ENCODE measurements at places on chromosomes 1 and 21.

DNA sequence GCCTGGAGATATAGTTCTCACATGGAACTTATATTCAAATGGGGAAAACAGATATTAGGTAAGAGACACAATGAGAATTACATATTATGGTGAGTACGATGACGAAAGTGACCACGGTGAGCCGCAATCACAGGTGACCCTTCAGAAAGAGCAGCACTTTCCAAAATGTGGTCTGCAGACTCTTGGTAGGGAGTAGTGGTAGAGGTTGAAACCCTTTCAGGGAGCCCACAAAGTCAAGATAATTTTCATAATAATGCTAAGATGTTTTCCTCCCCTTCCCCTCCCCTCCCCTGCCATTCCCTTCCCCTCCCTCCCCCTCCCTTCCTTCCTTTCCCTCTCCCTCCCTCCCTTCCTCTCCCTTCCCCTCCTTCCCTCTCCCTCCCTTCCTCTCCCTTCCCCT lies 83.5 kb upstream of the AKT3 start:
- no peak for DNase-seq

DNA sequence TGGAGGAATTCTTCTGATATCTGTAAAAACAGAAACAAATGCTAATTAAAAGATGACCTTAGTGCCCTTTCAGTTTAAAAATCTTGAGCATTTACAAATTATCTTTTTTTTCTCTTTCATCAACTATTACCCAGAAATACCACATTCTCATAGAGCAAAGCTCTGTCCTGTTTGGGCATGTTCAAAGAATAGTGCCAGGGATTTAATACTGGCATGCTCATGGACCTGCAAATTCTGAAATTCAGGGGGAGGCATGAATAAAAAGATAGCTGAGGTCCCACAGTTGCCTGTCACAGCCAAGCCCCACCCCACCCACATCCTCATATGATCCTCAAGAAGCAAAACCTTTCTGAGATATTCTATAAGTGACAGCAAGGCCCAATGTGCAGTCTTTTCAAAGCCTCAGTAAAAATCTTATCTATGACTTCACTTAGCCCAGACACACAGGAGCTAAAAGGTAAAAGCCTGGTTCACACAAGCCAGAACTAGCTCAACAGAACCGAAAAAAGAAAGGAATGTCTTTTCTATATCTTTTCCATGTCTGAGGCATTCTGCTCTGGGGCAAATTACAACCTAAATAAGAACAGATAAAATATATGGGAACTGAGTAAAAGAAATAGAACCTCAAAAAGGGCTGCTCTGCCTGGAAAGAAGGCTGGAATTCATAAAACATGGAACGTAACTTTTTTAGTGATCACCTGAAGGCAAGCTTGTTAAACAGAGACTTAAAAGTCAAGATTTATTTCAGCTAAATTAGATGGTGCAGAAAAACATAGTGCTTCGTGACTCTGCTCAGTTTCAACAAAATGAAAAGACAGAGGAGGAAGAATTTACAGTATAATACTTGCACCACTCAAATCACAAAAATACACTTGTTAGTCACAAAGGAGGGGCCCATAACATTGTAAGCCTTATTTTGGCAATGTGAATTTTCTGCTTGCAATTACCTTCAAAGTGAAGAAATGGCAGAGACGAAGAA lies 11.0 kb downstream of the WLS start:
- DNase-seq = no peak

DNA sequence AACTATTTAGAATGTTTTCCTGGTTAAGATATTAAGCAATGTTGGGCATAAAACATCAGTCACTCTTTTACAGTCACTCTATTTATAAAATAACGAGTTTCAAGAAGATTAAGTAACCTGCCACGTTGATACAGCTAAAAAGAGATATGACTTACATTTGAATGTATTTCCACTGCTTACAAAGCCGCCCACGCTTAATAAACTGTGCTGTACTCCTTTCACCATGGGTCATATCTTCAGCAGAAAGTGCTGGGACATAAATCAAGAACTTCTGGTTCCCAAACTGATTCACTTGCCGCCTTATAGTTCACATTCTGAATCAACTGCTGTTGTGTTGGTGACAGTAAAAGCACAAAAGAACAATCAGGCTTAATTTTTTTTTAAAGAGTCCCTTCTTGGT lies 666.7 kb downstream of the NCAM2 start:
- DNase-seq = no peak

GRCh38 chr21:27451116-27451515 lies 484.2 kb upstream of the ADAMTS5 start:
- no peak for DNase-seq

- DNase-seq = no peak
These were observed 12.0 kb downstream of the SETD4 start for GRCh38 chr21:36048357-36048756.

DNA sequence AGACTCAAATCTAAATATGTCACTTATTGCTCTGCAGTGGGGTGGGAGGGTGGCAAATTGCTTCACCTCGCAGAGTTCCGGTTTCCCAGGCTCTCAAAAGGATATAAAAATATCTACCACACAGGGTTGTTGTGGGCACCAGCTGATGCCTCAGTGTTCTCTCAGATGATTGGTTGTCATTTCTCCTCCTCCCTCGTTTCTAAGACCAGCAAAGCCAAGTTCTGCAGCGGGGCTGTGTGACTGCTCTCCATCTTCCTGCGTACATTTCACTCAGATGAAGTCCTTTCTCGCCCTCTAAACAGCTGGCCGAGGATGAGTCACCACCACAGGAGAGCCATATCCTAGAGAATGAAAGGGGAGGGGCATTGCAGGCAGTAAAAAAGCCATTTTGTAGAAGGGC lies 35.0 kb upstream of the VWA5B1 start:
- no peak for DNase-seq

DNA sequence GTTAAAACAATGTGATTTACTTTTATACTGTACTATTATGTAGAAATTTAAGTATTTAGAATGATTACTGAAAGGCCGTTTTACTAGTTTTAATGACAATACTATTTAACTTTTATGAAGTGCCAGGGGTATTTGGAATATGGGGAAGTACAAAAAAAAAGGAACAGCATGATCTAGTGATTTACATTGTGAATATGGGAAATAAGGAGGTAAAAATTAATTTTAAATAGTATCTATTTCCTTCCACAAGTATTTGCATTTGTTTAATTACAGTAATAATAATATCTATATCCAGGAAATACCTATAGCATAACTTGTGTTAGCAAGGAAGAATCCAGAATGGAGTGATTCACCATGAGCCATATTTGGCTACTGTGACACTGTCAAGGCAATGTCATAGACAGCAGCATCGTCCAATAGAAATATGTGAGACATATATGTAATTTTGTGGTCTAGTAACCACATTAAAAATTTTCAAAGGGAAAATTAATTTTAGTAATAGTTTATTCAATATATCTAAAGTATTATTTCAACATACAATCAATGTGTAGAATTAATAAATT lies 22.0 kb downstream of the CNST start:
- DNase-seq = no peak

DNA sequence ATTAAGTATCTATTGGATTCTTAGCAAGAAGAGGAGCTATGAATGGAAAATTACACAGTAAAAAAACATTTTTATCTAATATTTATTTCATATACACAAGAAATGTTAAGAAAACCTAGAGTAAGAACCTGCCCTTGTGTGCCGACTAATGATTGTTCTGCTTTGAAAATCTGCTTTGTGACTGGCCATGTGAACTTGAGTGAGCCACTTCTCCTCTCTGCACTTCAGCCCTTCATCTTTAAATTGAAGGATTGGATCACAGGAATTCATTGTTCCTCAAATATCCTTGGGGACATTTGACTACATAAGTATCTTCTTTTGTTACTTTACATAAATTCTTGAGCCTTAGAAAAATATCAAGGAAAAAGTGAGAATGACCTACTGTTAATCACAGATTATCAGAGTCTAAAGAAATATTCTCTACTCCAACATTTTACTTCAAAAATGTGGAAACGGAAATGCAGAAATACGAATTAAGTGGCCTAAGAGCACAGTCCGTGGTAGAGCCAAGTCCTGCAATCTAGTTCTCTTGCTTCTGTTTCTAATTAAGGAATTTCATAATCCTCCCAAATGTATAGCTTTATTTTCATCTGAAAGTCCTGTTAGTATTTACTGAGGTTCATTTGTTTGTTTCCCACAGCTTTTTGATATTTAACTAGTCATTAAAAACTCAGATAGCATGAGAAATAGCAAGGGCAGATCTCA lies 46.3 kb upstream of the SAMSN1 start:
- no peak for DNase-seq

DNA sequence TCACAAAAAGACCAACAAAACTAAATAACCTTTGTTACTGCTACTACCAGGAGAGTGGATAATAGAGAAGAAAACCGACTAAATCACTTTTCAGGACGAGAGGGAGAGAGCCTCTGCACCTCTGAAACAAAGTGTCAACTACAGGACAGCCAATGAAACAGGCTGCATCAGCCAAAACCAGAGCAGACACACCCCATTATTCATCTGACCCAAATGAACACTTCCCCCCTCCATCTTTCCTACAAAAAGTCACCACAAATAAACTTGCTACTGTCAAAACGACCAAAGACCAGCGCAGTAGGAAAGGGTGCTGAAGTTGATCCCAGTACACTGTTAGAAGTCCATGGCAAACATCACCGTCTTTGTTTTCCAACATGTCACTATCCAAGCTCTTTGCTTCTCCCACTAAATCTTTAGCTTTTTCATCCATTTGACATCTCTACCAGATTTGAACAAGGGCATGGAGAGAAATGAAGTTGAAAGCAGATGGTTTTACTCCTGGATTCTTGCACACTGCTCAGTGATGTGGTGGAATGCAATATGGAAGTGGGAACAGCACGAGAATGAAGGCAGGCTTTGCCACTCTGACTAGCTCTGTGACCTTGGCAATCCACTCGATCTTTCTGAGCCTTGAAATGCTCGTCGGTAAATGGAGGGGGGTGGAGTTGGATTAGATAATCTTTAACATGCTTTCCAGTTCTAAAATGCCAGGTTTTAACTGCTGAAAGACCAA lies 20.5 kb downstream of the DSTYK start:
- DNase-seq = no peak

DNA sequence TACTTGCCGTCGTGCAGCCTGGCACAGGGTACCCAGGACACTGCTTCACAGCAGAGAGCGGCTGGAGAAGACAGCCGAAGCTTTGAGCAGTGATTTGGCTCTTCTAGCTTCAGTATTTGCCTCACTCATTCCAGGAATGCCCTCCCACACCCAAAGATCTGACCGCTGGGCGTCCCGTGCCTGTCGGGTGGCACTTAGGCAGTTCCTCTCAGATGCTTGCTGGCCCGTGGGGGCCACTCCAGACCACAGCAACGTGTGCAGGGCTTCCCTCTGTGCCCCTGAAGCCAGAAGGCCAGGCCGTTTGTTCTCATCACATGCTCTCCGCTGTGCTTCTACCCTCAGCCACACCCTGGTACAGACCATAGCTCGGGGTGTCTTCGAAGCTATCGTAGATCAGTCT lies 17.0 kb downstream of the RRP1B start:
- no peak for DNase-seq

DNA sequence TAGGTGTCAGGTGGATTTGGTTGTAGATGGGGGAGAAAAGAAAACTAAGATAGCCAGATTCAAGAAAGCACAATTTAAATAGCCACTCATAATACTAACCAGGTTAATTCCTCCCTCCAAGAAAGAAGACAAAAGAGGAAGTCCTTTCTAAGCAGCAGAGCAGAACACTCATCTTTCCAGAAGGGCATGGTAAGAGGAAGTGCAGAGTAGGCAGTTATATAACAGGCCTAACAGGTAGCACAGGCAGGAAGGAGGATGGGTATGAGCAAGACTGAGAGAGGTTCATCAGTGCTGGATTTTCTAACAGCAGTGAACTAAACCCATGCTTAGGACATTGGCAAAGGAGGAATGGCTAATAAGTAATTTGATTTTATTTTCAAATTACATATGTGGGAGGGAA lies 517.5 kb downstream of the PLPP3 start:
- no peak for DNase-seq

DNA sequence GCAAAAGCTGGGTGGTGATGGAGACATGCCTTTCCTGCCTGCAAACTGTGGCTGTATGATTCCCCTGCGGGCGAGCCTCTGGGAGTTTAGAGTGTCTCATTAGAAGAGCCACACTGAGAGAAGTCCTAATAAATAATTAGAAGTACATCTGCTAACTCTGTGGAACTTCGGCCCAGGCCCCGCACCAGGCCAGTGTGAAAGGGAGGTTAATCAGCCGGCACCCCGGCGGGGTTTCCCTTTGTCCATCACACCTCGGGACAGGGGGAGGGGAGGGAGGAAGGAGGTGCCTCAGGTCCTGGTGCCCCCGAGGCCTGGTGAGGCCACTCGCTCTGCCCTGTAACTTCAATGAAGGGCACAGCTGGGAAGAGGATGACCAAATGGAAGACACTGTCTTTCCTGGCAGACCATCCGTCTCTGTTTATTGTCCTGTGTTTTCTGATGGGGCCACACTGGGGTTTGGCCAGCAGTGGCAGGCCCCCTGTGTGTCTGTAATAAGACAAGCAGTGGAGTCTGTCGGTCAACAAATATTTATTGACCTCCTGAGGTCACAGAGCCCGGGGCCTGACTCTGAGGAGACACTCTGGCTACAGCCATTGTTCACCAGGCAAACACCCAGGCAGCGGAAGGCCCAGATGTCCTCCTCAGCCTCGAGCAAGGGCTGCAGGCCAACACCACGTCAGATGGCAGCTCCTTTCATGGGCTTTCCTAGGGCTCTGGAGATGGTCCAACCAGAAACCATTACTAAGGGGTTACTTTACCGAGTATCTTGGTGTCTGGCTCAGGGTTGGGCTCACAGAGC lies 267.5 kb upstream of the RAB4A start:
- DNase-seq = no peak

DNA sequence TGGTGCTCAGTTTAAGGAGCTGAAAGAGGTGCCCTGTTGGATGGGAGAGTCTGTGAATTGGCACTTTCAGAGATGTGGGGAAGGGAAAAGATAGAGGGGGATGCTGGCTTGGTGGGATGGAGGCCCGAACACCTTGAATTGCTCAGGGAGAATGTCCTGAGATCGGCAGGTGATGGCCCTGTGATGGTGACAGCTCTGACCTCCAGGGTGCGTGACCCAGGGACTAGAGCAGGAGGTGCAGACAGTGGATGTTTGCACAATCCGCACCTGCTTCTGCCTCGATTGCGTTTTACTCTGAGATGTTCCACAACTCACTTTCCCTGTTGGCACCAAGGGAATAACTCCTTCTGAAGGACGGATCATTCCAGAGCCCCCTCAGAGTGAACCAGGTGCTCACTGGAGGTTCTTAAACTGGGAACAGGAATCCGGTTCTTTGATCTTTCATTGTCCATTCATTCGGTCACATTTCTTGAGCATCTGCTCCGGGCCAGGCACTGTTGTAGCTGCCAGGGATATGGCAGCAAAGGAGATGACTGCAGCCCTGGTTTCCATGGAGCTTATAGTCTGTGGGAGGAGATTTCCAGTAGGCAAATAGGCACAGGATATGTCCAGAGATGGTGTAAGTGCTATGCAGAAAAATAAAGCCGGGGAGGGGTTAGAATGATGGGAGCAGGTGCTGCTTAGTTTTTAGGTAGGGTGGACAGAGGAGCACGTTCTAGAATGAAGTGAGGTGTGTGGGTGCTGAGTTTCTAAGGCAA lies 226.6 kb upstream of the TMEM51 start:
- no peak for DNase-seq

GRCh38 chr1:147246910-147247655 lies 4.6 kb downstream of the CHD1L start:
- no peak for DNase-seq

Data from activated T-helper 1 cell treated with Interleukin-2 at 50 U/mL for 16 hours (primary cell).